DMS79 treated with DMSO at 0.1 percent for 48 hours (cell line): ENCODE measurements at places on chromosomes 13 and 19.

DNA sequence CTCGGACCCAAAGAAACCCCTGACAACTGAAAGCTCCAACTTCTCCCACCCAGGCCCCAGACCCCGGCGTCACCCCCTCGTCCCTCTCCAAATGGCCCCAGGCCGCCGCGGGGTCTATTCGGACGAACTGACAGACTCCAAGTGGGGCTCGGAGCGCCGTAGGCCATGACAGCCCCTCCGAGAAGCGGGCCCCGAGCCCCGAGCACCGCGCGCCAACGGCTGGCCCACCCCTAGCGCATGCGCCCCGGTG is 360 bp downstream of the DDX39A start:
- no peak for DNase-seq

DNA sequence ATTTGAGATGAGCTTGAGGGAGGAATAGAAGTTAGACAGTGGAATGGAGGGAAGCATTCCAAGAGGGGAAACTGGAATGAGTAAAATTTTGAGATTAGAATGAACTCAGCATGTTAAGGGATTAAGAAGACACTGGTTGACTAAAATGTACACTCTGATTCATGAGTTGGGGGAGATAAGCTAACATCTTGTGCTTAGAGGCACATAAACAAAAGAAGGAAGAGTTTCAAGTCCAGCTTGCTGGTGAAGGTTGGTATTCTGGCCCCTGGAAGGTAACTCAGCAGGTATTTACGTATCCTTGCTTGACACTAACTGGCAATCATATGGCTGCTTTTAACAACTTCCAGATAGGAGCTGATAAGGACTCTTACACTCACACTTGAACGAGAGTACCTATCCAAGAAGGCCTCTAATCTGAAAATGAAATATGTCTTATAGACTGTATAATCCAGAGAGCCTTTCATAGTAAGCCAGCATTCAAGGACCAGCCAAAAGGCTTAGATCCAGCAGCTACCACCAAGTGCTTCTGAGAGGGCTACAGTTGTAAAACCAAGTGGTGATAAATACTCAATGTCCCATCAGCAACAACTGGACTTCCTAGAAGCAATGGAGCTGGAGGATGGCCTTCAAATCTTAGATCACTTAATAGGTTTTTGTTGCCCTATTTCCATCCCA is 149.7 kb upstream of the SERP2 start:
- DNase-seq: peak; percentile 68

GRCh38 chr13:105502193-105502592 is 1033.3 kb downstream of the EFNB2 start:
- no peak for DNase-seq

- no peak for DNase-seq
Measured at GRCh38 chr13:112118451-112119064, 51.6 kb downstream of the SOX1 start.

- DNase-seq: no peak
Measured at GRCh38 chr19:35750167-35750566, 1.8 kb downstream of the LIN37 start.

GRCh38 chr13:70249332-70250064 is 141.2 kb upstream of the KLHL1 start:
- no peak for DNase-seq

DNA sequence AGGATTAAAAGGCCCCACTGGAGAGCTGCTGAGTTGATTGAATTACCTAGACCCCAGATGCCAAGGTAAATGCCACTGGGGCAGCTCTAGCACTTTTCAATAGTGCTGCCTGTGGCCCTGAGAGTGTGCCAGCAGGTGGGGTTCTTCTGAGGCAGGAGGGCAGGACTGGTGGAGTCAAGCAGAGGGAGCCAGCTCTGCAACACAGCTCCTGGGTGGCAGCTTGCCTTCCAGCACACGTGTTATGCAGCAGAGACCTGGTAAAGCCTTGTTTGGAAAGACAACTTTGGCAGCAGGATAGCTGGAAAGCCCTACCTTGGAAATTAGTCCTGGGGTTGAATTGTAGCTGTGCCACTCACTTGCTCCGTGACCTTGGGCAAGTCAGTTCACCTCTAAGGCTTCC is 306.6 kb downstream of the ATP8A2 start:
- no peak for DNase-seq

GRCh38 chr19:30102239-30102638 is 160.2 kb downstream of the URI1 start:
- no peak for DNase-seq

DNA sequence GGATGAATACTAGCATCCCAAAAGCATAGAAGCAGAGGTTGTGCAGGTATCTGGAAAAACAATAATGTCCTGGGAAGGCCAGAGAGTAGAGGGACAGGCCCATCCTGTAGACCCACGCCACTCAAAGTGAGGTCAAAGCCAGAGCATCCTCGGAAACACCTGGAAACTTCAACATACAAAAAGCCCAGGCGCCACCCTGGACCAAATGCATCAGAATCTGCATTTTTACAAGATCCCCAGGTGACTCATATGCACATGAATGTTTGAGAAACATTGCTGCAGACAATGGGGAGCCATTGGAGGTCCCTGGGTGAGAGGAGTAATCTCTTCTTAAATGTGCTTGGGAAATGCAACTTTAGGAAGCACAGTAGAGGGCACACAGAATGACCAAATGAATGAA is 684.1 kb downstream of the DIAPH3 start:
- DNase-seq: no peak

- DNase-seq: no peak
Measured at GRCh38 chr13:37090912-37091311, 14.6 kb downstream of the CSNK1A1L start.

- no peak for DNase-seq
Measured at GRCh38 chr13:79457390-79457789, 23.6 kb upstream of the NDFIP2 start.

DNA sequence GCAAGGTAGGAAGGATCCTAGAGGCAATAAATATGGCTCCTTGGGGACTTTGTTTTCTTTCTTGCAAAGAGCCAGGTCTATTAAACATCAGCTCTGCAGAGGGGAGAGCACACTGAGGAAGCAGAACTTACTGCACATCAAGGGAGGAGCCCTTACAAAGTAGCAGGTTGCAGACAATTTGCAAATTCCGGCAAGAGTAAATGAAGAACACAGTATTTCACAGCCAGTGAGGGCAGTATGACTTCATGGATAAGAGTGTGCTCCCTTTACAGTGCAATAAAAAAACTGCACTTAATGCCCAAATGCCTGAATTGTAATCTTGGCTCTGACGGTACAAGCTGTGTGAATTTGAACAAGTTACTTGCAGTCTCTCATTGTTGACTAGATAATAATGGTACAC is 75.5 kb downstream of the STARD13 start:
- DNase-seq: no peak

GRCh38 chr13:79549355-79550106 is 68.6 kb downstream of the NDFIP2 start:
- DNase-seq: no peak

DNA sequence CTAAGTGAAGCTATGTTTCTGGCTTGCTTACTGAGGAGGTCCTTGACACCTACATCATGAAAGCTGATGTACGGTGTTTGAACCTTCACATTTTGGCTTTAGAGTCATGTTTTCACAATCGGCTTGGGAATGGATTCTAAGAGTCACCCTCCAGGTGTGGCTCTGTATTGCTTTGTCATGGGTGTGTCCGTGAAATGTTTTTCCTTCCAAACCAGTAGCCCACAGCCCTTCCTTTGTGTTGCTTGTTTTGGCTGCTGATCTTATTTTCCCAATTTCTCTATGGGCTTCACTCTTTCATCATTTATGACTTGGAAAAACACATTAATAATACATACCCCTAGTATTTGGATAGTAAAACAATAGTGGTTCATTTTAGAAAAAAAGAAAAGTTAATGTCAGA is 240.6 kb downstream of the GGACT start:
- no peak for DNase-seq

GRCh38 chr19:27775395-27775794 is 1437.6 kb downstream of the UQCRFS1 start:
- no peak for DNase-seq

DNA sequence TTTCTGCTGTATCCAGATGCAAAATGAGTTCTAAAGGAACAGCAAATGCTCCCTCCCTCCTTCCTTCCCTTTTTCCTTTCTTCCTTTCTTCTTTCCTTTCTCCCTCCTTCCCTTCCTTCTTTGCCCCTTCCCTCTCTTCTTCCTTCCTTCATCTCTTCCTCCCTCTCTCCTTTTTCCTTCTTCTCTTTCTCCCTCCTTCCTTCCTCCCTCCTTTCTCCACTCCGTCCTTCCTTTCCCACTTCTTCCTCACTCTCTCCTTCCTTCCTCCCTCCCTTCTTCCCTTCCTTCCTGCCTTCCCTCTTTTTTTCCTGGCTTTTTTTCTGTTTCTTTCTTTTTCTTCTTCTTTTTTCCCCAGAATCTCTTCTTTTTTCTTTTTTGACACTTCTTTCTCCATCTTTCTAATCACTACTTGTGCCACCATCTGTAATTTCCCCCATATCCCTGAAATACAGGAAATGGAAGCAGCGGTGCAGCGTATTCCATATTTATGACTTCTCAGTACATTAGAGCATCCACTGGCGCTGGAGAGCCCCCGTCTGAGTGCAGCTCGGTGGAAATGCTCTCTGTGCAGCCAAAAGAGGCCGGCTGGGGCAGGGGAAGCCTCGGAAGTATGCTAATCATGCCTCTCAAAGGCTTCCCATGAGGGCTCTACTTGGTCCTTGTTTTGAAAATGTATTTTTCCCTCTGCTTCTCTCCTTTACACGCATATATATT is 275.6 kb downstream of the TSHZ3 start:
- no peak for DNase-seq

- DNase-seq: no peak
Measured at GRCh38 chr19:12689581-12690216, 1.9 kb downstream of the GNG14 start.

- no peak for DNase-seq
Measured at GRCh38 chr19:7360393-7360984, 11.8 kb downstream of the ARHGEF18 start.

DNA sequence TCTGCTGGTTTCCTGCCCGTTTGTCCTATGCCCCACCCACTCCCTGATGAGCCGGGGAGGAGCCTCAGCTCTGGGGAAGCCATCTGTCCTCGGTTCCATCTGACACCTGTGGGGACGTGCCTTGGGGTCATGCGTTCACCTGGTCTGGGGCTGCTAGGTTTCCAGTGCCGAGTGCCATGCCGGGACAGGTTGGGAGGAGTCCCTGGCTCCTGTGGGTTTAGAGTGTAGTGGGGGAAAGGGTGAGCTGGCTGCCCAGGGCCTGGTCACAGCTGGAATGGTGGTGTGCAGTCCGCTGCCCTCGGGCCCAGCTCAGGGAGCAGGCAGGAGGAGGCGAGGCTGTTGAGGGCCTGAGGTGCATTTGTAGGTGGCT is 2.5 kb downstream of the KDM4B start:
- DNase-seq: peak; percentile 42

DNA sequence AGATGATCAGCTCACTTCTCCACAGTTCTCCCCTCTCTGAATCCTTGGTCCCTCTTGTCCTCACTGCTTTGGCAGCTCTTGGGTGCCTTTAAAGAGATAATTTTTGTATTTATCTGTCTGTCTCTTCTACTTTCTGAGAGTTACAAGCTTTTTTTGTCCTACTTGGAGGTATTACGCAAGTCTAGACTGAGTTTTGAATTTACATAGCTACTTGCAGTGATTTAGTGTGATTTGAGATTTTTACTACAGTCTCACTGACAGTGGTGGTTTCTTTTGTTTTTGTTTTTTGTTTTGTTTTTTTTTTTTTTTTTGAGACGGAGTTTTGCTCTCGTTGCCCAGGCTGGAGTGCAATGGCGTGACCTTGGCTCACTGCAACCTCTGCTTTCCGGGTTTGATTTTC is 22.1 kb downstream of the URI1 start:
- DNase-seq: no peak

DNA sequence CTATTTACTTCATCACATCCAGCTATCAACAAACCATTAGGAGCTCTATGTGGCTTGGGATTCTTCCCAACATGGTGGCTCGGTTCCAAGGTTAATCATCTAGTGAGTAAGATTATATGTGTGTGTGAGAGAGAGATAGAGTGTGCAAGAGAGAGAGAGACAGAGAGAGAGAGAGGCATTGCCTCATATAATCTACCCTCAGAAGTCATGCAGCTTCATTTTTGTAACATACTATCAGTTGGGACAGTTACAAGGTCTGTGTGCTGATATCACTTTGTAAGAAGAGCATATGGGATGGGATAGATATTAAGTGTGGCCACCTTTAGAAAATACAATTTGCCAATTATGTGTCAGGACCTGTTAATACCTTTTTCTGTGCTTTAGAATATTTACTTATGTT is 104.1 kb downstream of the NDFIP2 start:
- DNase-seq: no peak

GRCh38 chr13:31773538-31773937 is 34.2 kb downstream of the RXFP2 start:
- no peak for DNase-seq

- DNase-seq: no peak
Measured at GRCh38 chr13:31116224-31116623, 45.5 kb downstream of the HSPH1 start.

GRCh38 chr19:19010551-19010950 is 22.8 kb downstream of the SUGP2 start:
- DNase-seq: no peak

DNA sequence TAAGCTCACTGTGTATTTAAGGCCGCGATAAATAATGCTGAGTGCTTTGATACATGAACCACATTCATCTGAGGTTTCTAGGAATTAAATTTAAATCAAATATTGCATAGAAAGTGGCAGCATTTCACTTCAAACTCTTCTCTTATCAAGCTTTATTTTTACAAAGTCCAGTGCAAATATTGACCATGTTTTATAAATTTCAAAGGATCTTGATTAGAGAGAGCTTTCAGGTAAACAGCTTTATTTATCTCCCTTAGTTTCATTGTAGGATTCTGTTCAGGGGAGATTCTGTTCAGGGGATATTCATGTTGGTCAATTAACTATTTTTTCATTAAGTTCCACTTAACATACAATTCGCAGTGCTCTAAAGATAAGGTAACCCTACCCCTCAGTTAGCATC is 249.7 kb upstream of the IRS2 start:
- no peak for DNase-seq

- DNase-seq: no peak
Measured at GRCh38 chr19:41376998-41377365, 649 bp downstream of the TMEM91 start.

GRCh38 chr19:32717496-32717895 is 2.1 kb upstream of the TDRD12 start:
- DNase-seq: no peak

GRCh38 chr13:97028441-97029299 is 34.4 kb upstream of the OXGR1 start:
- peak; percentile 43 for DNase-seq

DNA sequence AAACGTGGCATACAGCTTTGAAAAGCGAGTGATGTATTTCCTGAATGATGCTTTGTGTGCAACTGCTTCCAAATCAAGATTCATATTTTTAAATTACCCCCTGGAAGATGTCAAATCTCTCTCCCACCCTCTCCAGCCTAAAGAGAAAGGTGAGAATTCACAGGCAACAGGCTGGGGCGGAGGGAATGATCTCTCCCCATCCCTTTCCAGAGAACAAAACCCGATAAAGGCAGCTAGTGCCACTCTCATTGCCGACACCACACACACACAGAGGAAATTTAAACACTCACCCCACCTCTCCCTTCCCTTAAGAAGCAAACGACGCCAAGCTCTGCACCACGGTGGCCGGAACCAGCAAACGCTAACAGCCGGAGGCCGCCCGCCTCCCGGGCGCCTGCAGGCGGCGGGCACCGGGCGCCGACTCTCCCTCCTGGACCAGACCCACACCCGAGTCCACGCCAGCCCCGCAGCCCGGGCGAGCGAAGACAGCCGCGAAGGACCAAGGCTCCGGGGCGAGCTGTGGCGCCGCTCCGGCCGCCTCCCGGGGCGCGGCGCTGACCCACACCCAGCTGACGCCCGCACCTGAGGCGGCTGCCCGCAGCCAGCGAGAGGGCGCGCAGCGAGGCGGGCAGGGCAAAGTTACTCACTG is 477 bp downstream of the LNX2 start:
- DNase-seq: no peak
